Fibroblast of skin of back (primary cell): ENCODE measurements at places on chromosomes 12 and 14.

GRCh38 chr12:130434560-130434959, 96.9 kb downstream of the PIWIL1 start:
- no peak for DNase-seq

DNA sequence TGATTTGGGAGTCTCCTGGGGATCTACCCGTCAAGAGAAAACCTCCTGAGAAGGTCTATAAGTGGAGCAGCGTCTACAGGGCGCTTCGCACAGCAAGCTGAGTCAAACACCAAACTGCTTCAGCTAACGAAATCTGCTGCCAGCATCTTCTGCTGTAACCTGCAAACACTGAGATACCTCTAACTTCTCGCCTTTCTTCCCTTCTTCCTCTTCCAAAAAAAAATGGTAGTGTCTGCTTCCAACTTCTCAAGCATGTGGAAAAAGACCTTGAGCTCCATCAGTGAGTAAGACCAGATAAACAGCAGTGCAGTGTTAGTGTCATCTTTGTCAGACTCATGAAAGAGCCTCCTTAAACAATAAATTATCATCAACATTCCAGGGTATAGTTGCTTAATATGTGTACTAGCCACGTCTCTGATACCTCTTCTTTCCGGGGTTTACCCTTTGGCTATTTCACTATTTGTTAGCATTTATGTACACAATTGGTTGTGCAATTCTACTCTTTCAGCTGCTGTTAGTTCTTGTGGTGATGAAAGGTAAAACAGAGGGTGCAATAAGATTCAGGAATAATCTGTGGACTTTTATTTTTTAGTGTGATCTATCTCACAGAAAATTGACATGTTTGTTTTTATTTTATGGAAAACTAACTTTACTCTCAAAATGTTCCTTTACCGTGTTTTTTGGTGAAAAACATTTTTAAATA, 81.6 kb downstream of the LLPH start:
- no peak for DNase-seq

DNA sequence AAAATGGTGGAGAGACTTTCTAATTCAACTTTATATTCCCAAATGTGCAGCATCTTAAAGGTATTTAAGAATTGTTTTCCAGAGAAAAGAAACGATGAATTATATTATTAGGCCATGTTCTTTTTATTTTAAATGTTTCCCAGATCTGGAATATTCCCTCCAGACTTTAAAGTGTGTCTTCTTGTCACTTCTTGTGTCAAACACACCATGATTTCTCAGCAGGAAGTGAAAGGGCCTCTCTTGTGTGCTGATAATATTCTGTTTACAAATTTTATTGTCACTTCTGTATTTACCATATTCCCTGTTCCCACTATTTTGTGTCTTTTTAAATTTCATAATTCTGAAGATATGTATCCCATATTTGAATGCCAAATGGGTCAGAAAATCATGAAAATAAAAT, 455.0 kb upstream of the FLRT2 start:
- DNase-seq: no peak

DNA sequence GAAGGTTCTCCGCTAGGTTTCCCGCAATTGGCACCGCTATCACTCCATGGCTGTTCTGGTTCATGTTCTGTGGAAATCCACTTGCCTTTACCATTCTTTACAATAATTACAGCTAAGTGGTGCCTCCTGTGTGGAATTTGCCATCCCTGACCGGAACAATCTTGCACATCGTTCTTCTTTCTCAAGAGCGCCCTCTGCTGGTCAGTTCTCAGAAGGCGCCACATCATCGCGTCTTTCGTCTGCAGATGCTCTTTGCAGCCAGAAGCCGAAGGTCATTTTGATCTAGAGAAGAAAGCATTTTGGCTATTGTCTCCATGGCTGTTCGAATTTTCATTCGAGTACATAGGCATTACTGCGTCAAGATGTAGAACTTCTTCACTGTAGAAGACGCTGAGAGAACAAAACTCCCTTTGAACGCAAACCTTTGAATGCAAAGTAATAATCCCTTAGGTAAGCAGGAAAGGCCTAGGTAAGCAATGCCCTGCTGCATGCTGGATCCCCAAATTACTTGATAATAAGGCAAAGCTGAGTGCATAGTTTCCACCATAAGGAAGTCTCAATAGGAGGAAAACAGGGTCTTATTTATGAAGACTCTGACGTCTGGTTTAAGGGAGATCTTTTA, 10.1 kb upstream of the RTRAF start:
- peak; percentile 73 for DNase-seq

DNA sequence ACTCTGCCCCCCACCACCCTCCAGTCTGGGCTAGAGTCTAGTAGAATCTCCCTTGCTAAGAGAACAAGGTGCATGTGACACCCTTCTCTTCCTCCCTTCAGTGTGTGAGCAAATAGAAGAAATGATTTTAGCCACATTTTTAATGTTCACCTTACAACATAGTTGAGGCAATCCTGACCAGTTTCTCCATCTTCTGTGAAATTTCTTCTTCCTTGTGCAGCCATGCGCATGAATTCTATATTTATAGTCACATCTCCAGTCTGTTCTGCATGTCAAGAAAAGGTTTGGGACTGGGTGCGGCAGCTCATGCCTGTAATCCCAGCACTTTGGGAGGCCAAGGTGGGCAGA, 9.5 kb upstream of the LTA4H start:
- DNase-seq: no peak

GRCh38 chr12:95701722-95702418, 88.7 kb downstream of the NTN4 start:
- no peak for DNase-seq

DNA sequence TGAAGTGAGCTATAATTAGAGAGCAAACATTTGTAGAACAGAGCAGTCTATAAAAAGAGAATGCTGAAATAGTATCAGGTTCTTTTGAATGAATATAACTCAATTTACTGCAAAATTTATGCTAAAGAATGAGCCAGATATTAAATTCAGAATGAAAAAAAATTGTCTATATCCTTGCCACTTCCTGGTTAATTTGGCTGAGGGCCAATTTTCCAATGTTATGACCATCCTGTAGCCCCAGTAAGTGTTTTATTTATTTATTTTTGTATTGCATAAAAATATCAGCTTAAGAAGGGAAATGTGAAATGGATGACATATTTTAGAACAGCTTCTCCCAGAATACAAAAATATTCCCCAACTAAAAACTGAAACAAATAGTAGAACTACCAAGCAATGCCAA, 263.4 kb downstream of the SOX5 start:
- no peak for DNase-seq

DNA sequence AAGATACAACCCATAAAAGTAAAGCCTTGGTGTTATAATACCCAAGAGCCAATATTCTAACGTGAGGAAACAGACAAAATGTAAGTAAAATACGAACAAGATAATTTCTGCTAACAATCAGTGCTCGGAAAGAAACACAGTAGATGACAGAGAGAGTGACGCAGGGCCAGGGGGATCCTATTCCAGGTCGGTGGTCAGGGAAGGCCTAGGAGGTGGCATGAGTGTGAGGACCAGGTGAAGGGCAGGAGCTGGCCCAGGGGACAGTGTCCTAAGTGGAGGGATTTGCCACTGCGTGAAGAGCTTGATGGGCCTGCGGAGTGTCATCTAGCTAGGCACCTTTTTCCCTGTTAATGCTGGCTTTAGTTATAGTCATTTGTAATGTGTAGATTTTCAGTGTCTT, 35.3 kb downstream of the ETV6 start:
- DNase-seq: no peak

- DNase-seq: no peak
These were observed 89.8 kb upstream of the DNM1L start for GRCh38 chr12:32589165-32589865.

- no peak for DNase-seq
These were observed 74.3 kb downstream of the MOK start for GRCh38 chr14:102230481-102231210.

- DNase-seq: no peak
These were observed 9.2 kb upstream of the GPX2 start for GRCh38 chr14:64951724-64952123.

DNA sequence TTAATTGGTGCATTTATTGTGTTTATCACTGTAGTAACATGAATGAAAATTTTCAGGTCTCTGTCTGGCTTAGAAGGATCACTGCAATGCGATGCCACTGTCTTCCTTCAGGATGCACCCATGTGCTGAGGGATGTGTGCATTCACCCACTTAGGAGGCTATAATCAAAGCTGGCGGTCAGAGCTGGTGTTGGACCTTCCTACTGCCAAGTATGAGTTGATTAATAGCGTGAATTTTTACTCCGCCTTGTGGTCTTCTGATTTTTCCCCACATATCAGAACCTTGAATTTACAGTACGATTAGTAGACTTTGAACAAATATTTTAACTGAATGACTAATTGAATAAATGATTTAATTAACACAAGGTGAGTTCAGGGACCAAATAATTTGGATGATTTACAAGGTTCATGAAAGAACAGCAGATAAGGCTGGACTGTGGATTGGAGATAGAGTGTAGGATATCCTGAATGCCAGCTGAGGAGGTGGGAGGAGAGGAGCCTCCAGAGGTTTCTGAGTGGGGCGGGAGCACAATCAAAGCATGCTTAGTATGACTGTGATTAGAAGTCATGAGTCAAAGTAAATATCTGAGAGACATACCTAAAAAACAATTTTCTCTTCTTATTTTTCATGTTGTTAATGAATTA, 50.1 kb downstream of the RERG start:
- no peak for DNase-seq

GRCh38 chr14:101068313-101069227, 165.0 kb upstream of the RTL1 start:
- DNase-seq: no peak

DNA sequence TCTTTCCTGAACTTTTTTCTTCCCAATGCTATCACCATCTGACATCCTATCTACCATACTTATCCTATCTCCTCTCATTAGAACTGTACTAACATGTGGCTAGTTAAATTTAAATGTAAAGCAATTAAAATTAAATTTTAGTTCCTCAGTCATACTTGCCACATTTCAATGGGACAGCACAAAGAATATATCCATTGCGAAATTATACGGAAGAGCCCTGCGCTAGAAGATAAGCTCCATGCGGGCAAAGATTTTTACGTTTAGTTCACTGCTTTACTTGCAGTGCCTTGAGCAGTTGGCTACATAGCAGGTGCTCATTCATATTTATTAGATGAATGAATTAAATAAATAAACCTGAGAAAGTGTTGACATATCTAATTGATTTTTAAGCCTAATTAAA, 33.1 kb downstream of the SEC23A start:
- DNase-seq: no peak

DNA sequence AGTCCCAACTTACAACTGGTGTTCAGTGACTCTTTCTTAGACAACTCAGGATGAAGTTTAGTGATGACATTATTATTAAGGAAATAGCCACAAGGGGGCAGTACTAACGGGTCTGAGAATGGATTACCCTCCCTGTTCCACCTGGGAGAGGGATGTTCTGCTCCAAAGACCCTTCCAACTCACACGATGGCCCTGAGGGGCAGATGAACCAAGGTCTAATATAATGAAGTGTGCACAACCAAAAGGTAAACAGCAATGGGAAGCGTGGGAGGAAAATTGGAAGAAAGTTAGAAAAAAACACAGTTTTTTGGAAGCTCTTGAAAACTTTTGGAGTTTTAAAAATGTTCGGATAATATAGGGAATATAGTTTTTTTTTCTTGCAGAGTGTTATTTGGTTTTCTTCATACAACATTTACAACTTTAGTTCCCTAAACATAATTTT, 24.0 kb downstream of the FGF6 start:
- peak; percentile 25 for DNase-seq

GRCh38 chr12:93153321-93153720, 224.2 kb upstream of the EEA1 start:
- peak; percentile 32 for DNase-seq

DNA sequence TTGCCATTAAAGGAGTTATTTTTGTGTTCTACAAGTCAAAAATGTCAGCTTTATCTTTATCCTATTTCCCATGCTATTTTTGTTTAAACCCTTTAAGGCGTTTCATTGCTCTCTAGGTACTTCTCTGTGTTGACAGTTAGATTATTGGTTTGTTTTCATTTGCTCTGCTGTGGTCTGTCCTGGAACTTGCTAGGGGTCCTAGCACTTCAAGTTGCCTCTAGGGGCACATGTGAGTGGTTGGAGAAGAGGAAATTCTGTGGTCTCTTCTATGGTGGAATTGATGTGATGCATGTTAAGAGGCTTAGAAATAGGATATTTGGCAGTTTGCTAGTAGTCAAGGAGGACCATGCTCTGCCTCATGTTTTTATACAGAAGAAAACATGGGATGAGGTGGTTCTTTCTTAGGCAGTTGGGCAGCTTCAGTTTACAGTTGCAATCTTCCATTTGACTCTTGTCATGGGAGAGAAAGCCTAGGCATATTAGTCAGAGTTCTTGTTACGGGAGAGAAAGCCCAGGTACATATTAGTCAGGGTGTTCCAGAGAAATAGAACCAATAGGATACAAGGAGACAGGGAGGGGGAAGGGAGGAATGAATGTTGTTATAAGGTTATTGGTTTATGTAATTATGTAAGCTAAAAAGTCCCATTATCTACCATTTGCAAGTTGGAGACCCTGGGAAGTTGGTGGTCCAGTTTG, 14.4 kb downstream of the TTLL5 start:
- DNase-seq: peak; percentile 9

DNA sequence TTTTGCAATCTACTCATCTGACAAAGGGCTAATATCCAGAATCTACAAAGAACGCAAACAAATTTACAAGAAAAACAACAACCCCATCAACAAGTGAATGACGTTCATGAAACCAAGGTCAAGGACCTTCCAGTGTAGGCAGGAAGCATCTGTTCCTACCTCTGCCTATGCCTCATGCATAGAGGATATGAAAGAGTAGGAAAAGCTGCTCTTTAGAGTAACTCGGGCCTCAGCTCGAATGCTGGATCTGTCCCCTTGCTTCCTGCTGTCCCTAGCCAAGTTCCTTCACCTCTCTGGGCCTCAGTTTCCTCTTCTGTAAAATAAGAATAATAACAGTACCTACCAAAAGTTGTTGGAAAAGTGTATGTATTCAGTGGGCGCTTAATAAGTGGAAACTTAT, 65.0 kb downstream of the FOXN4 start:
- no peak for DNase-seq

GRCh38 chr12:116455540-116456329, 103.4 kb upstream of the MAP1LC3B2 start:
- peak; percentile 96 for DNase-seq

DNA sequence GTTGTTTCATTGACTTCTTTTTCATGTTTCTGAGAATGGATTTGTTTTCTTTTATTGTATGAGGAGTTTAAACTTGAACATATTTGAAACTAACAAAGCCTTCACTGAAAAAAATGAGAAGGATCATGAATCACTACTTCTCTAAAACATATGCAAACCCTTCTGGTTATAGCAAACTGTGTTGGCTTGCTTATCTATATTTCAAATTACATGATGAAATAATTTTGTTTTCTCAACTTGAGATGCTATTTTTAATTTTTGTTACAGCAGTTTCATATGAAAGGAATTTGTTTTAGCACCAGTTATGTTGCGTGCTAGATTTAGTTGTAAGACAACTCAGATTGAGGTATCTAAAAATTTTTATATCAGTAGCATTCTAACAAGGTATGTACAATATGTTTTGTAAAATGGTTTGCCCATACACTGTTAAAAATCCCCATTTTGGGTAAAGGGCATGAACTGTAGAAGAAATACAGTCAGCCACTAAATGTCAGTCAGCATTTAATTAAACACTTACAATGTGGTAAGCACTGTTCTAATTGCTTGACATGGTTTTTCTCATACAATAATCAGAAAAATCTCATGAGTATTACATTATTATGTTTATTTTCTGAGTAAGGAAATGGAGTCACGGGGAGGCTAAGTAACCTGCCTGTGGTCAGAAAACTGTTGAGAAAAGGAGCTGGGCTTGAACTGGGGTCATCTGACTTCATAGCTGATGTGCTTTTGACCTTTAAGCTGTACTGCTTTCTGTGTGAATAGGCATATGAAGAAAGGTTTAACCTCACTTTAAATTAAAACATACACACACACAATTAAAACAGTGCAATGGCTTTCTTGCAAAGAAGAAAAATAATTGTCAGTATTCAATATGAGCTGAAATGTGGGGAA, 105.7 kb downstream of the PLEKHA5 start:
- peak; percentile 68 for DNase-seq
